ENCODE measurements at places on chromosomes 3 and 15.

- no peak for DNase-seq
Observed at GRCh38 chr15:45668386-45668785, 33.6 kb downstream of the SQOR start.

DNA sequence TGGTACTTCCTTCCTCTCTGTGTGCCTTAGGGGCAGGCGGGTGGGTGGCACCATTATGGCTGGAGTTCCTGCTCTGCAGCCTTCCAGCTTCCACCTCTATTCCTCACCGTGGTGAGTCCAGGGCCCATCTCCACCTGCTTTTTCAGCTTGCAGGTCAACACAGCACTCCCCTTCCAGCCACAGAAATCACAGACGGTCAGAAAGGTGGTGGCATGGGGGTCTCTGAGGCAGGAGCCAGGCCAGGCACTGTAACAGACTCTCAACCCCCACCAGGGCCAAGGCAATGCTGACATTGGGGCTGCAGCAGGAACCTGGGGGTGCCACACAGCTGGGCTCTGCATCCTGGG, 16.6 kb downstream of the KLF15 start:
- DNase-seq, result no peak

DNA sequence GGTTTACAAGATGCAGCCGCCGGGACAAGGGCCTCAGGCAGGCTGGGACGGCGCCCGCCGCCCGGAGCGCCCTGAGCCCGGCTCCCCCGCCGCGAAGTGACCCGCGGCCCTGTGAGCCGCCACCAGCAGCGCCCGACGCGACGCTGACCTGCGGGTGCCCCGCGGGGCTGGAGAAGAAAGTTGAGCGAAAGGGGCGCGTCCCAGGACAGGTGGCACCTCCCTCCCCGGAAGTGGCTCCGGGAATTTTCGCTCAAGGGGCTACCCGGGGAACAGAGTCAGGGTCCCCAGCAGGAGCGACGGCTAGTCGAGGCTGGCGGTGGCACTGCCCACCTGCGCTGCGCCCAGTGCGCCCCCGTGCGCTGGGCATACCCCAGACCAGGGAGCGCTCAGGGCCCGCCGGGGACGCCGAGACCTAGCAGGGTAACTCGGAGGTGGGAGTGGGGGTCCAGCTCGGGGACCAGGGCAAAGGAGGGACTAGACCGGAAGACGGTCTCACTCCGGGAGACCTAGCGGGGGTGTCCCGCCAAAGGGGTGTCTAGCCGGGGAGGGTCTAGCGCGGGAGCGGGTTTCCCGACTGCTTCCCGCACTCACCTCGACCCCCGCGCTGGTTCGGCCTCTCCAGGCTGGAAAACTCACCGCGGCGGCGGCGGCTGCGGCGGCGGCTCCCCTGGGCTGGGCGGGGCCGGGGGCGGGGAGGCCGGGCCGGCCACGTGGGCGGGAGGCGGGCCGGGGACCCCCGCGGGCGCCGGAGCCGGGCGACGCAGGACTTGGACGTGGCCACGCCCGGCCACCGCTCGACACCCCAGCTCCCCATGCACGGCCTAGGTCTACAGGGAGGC, 18.4 kb downstream of the SPATA12 start:
- DNase-seq, result peak; percentile 70

DNA sequence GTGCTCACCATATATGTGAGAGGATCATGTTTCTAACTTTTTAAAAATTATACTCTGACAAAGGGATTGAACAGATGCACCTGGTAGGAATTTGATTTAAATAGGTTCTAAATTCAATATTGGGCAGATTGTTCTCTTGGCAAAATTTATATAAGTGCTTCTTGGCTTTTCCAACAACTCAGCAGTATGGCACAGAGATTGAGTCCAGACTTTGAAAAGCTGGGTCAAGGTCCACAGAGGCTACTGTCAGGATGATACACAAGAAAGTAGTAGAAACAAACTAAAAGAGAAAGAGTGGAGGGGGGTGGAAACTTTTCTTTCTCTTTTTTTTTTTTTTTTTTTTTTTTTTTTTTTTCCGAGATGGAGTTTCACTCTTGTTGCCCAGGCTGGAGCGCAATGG, 203.2 kb upstream of the ADAMTS9 start:
- DNase-seq, result no peak

GRCh38 chr15:68784206-68784605, 36.5 kb downstream of the ANP32A start:
- DNase-seq, result no peak
